Kidney (tissue), 22 donors: ENCODE measurements at places on chromosomes 2 and 18. TPM values are rescaled to one million over a fixed set of nuclear protein-coding genes. Genes with fewer than 3 reads are reported as not detected.

DNA sequence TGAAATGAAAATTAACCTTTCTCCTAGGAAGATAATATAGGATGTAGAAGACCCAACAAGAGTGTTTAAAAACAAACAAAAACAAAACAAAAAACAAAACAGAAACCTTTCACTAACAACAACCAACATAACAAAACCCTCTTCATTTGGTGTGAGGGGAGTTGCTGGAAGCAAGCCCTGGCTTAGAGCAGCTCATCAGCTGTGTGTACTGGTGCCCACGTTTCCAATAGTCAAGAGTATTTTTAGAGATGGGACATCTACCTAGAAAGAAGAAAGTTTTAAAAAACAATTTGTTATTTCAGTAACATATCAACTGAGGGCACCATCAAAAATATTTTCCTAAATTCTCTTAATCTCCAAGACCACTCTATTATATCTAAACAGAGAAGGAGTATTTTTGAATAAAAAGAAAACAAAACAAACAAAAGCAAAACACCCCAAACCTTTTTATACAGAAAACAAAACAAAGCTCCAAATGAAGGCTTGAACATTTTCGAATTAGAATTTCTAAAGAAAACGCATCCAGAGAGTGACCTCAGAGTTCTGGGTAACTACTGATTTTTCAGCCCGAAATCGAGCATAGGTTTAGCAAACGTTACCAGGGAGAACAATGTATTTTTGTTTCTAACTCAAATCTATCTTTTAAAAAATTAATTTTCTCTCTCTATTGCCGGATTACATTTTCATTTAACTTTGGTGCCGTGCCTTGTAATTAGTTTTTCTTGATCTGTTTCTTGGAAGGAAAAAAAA lies 134.6 kb downstream of the INSIG2 start:
- DNase-seq: no peak

DNA sequence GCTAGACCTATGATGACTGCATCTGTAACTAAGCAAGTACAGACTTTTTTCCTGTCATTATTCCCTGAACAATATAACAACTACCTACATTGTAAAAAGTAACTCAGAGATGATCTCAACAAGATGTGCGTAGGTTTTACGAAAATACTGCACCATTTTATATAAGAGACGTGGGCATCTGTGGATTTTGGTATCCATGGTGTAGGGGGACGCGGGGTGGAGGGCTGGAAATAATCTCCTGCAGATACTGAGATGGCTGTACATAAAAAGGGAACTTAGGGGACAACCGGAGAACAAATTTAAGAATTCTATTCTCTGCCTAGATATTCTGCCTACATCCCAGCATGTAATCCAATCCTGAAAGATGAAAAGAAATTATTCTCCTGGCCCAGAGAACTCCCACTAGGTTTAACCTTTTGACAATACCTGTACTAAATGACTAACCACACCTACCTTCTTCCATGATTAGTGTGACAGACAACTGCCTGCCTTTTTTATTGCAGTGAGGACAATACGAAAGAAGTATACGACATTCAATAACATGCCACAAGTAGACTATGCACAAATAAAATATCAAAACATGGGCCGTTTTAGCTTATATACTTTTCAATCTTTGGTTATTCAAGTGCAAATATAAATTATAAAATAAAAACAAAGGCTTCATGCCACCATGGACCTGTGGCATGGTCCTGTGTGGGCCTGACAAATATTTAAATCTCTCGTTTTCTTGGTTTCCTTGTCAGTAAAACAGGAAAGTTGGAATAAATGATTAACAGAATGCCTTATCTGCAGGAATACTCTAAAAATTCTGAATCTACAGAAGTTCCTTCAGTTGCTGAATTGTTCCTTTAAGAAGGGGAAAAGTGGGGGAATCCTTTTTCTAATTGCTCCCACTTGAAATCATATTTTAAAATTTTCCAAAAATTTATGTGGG lies 46.3 kb downstream of the RTN4 start:
- no peak for DNase-seq

- DNase-seq: no peak
Measured at GRCh38 chr18:2564373-2564772, 6.9 kb downstream of the METTL4 start.

COLEC11 gene
- 34.6 TPM for polyA plus RNA-seq

DNA sequence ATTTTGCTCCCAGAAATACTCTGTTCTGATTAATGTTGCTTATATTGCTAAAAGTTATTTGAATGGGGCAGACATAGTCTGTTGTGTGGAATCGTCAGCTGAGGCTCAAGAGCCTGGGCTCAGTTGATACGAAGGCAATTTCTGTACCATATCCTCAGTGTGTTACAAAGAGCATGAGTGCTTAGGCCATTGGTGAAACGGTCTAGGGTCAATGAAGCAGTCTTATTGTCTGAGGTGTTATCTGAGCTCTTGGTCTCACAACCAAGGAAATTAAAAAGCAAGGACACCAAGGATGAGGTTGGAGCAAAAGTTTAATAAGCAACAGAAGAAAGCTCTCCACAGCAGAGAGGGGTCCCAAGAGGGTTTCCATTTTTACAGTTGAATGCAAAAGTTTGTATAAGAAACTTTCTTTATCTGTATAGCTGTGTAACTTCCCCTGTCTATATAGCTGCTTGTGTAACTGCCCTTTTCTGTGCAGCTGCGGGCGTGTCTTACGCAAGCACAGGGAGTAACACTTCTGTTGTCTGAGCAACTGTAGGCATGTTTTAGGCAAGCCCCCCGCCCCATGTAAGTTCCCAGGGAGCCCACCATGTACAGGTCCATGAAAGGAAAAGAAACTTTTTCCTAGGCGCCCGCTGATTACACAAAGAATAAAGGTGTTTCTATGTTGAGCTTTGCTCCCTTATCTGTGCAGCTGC lies 40.6 kb upstream of the DSC1 start:
- DNase-seq: no peak

GRCh38 chr2:200350850-200351285 lies 44.4 kb downstream of the SPATS2L start:
- DNase-seq: no peak
